ENCODE measurements at places on chromosomes 4 and X. TPM values are rescaled to one million over a fixed set of nuclear protein-coding genes. Genes with fewer than 3 reads are reported as not detected.
A peak's percentile ranks its signal among the peaks of the same experiment; 100 is the strongest.

GRCh38 chr4:154399259-154399974 lies 92.2 kb downstream of the DCHS2 start:
- DNase-seq = peak; percentile 61

DNA sequence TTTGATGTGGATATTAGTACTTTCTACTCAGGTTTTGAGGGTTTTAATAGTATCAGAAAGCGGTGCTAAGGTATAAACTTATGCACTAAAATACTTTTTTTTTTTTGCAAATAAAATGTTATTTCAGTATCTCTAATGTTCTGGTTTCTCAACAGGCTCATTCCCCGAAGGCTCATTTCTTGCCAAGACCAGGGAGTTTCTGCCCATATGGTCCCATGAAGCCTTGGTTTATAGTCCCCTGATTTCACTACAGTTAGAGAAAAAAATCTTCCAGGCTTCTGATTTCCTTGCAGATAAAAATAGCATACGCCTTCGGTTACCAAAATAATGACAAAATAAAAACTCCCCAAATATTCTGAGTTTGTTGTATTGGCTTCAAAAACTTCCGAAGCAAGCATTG lies 814.2 kb upstream of the PABPC4L start:
- DNase-seq = no peak

- no peak for DNase-seq
Measured at GRCh38 chr4:78767350-78767749, 8.8 kb upstream of the BMP2K start.

- no peak for DNase-seq
Measured at GRCh38 chr4:138392751-138393308, 150.7 kb upstream of the SLC7A11 start.

Gene ADGRG4
- total RNA-seq = not detected

DNA sequence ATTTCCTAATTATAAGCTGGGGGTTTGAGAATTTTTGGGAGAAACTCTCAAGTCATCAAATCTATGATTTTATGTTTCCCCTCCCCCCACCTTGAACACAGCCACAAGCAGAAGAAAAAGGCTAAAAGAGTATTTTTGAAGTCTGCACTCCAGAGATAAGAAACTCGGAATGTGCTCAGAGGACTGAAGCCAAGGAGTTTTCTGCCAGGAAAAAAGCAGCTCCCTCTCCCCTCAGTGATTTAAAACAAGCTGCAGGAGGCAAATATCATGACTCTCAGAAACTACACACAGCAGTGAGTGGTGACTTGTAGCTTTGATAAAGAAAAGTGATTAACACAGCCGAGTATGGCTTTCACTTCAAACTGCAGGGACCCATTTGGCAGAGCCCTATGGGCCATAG lies 800.2 kb upstream of the FTHL17 start:
- DNase-seq = no peak

Gene TCEAL6
- total RNA-seq = not detected

DNA sequence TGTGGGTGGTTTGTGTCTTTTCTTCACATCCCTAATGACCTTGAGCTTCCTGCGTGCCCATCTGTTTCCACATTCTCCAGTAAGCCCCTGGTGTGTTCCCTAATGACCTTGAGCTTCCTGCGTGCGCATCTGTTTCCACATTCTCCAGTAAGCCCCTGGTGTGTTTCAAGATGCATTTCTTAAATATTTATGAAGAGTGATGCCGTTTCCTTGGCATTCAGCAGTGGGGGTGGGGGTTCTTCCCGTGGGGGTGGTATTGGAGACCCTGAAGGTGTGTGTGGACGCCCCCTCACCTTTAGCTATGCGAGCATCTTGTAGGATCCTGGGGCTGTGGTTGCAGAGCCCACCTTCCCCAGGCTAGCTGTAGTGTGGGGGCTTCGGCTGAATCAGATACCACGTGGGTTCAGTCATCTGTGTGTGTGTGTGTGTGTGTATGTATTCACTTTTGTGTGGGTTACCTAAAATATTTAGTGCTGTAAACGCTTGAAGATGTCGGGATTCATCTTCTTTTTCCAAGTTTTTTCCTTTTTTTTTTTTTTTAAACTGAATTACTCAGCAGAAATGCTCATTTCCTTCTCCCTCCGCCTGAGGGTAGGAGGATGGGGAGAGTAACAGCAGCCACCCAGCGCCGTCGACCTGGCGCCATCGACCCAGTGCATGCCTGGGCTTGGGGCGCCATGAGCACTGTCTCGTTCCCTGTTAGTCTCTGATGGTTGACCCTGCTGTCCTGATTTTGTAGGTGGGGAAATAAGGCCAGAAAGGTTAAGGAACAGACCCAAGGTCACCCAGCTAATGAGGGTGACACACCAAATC lies 9.9 kb downstream of the NSG1 start:
- no peak for DNase-seq

Gene XAGE2
- total RNA-seq = not detected

- DNase-seq = no peak
Measured at GRCh38 chrX:125203365-125203736, 116.3 kb upstream of the TEX13C start.

Gene RWDD4
- total RNA-seq = 22.6 TPM

Gene GAGE12J
- total RNA-seq = not detected

Gene COL25A1
- total RNA-seq = not detected

GRCh38 chr4:156974264-156974663 lies 2.7 kb upstream of the PDGFC start:
- no peak for DNase-seq

GRCh38 chr4:170854097-170854496 lies 764.3 kb upstream of the AADAT start:
- DNase-seq = no peak

Gene STATH
- not detected for total RNA-seq

- no peak for DNase-seq
Measured at GRCh38 chr4:7416745-7417432, 17.8 kb downstream of the PSAPL1 start.

DNA sequence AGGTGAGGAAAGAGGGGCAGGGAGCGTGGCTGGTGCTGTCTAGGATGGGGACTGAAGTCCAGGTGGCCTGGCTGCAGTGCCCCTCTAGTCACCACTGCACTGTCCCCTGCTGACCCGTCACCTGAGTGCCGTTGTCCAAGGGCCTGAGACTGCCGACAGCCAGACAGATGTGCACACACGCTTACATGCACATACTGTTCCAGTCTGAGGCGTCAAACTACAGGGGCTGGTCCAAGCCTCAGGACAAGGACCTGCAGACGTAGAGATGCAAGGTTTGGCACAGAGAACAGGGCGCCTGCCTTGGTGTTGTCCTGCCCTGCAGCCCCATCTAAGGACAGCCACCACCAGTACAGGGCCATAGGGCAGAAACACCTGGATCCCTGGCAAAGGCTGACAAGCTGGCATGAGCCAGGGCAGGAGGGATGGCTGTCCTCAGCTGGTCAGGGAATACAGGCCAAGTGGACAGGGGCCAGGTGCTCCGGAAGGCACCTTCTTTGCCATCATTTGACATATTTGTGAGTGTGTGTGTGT lies 1.7 kb downstream of the SLC2A9 start:
- no peak for DNase-seq

- DNase-seq = no peak
Measured at GRCh38 chr4:179738822-179739221, 2296.6 kb upstream of the AGA start.

Gene USP17L10
- not detected for total RNA-seq

GRCh38 chr4:151165205-151166000 lies 66.0 kb downstream of the RPS3A start:
- DNase-seq = peak; percentile 27

- no peak for DNase-seq
Measured at GRCh38 chrX:45385757-45386156, 185.1 kb upstream of the DIPK2B start.

- no peak for DNase-seq
Measured at GRCh38 chrX:31523884-31524536, 452.2 kb upstream of the FTHL17 start.

Gene PCYT1B
- total RNA-seq = not detected

DNA sequence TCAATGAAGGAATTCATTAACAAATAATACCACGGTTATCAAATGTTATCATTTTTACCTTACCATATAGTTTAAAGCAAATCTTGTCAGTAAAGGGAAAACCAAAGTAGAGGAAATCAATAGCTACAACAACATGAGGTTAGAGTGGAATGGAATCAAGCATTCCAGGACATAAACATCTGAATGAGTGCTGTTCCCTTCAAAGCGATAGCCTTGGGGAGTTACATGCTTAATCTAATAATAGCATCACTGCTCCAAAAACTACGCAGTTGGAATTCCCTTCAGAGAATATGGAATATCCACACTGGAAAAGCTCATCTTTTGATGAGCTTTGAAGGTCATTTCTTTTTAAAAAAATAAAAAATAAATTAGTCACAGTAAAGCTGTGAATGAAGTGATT lies 31.2 kb downstream of the PDE5A start:
- DNase-seq = no peak

DNA sequence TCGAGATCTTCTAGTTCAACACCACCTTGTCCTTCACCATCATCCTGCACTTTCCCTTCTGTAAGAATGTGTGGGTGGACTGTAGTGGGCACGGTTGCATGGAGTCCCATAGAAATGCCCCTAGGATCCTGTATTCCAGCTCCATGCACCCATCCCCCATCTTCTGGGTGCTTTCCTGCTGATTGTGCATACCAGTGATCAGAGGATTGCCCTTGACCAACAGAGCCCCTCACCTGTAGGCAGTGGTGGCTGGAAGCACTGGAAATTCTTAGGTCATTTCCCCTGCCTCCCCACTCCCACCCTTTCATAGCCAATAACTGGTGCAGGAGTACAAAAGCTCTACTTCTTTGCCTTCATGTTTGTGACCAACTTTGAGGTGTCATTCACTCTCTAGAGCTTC lies 213.4 kb upstream of the ARSJ start:
- DNase-seq = no peak

Gene GRXCR1
- total RNA-seq = not detected

Gene RTL3
- not detected for total RNA-seq

Gene PARM1
- total RNA-seq = 4.5 TPM

GRCh38 chrX:65575022-65575421 lies 40.4 kb upstream of the LAS1L start:
- peak; percentile 24 for DNase-seq

- DNase-seq = peak; percentile 9
Measured at GRCh38 chr4:137647375-137647774, 115.1 kb upstream of the PCDH18 start.

Measured in PC-3 (cell line).